Esophagus mucosa (tissue), 1 donor: ENCODE measurements at places on chromosomes 1 and 21. TPM values are rescaled to one million over a fixed set of nuclear protein-coding genes. Genes with fewer than 3 reads are reported as not detected.

APOBEC4 gene
- not detected for total RNA-seq

DIO1 gene
- not detected for total RNA-seq

RGS1 gene
- total RNA-seq = 1.7 TPM

LPAR3 gene
- total RNA-seq = 20.6 TPM

SAMSN1 gene
- total RNA-seq = 2.2 TPM

CD48 gene
- total RNA-seq = 2.0 TPM

MXRA8 gene
- 2.0 TPM for total RNA-seq

LAPTM5 gene
- total RNA-seq = 9.1 TPM
